NCI-H1694 (cell line): ENCODE measurements at places on chromosomes 4 and X.

- no peak for DNase-seq
These were observed 200.6 kb upstream of the KLF3 start for GRCh38 chr4:38463268-38463958.

DNA sequence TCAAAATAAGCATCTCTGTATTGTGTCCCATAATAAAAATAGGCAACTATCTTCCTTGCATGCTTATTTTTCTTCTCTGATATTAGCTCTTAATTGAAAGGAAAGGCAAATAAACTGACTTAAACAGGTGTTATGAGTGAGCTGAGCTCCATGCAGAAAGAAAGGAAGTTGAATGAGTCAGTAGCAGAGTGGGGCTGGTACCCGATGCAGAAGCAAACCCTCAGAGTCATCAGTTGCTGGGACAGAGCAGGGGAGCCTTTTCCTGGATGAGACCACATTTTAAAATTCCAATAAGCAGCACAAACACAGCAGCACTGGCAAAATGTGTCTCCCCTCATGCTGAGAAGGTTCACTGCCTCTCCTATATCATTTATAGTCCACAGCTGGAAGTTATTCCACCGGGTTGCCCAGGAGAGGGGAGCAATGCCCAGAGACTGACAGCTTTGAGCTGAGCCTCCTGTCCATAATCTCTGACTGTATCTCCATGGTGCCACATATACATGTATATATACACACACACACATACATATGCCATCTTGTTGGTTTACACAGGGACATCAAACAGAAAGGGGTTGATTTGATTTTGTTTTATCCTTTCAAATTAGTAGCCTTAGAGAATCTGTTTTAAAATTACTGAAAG, 274.3 kb upstream of the PPARGC1A start:
- DNase-seq = no peak

- no peak for DNase-seq
These were observed 49.2 kb downstream of the CCKAR start for GRCh38 chr4:26441102-26441501.

DNA sequence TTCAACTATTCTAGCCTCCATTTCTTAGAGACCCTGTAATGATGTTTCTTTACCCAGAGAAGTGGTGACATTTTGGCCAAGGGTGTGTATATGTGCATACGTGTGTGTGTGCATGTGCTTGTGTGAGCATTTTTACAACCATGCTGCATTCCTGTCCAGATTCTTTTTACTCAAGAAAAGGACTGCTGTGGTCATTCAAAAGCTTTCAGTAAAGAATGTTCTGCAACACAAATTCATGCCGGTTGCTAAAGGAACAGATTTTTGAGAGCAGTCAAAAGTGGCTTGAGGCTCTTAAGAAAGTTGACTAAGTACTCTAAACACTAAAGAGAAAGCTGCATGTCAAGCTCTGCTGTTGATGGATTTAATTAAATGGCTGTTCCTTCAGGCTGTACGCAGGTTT, 65.0 kb upstream of the FMR1 start:
- no peak for DNase-seq

DNA sequence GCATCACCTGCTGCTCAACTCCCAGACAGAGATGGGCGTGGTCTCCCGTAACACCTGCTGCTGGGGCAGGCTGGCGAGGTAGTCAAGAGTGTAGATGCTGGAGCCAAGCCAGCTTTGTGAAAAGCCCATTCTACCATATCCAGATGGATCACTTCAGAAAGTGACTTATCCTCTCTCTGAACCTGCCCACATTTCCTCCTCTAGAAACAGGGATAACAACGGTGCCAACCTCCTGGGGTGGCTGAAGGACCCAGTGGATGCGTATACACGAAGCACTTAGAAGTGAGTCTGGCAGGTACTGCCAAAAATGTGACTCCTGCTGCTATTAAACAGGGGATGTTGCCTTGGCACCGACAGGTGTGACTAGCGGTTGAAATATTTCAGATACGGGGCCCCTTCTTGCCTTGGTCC, 95.8 kb downstream of the SORBS2 start:
- no peak for DNase-seq

DNA sequence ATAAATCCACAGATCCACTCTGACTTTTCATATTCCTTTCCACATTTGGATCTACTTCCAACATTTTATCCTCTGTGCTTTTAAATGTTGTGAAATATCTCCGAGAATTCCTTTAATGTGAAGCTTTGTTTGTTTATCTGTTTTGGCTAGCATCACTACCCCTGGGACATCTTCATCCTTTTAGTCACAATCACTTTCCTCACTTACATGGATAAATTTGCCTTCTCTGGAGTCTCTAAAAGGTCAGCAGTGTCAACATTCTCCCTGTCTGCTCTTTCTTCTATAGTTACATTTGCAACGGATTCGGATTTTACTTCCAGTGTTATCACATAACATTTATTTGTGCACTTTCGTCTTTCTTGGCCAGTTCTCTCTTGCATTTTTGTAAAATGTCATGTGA, 34.2 kb upstream of the LRAT start:
- no peak for DNase-seq

DNA sequence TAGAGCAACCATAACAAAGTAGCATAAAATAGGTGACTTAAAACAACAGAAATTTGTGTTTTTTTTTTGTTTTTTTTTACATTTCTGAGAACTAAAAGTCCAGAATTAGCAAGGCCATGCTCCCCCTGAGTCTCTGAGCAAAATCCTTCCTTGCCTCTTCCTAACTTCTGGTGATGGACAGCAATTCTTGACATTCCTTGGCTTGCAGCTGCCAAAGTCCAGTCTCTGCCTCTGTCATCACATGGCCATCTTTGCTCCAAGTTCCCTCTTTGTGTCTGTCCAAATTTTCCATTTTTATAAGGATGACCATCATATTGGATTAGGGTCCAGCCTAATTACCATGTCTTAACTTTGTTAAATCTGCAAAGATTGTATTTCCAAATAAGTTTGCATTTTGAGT, 407.2 kb downstream of the PDHA2 start:
- no peak for DNase-seq
